Activated T-cell treated with anti-CD3 and anti-CD28 coated beads for 4 hours (primary cell): ENCODE measurements at places on chromosomes 1 and 21.

GRCh38 chr1:46400421-46400820, 6.3 kb downstream of the FAAH start:
- DNase-seq: no peak

GRCh38 chr1:57160594-57160993, 194.8 kb upstream of the C8B start:
- DNase-seq: no peak

DNA sequence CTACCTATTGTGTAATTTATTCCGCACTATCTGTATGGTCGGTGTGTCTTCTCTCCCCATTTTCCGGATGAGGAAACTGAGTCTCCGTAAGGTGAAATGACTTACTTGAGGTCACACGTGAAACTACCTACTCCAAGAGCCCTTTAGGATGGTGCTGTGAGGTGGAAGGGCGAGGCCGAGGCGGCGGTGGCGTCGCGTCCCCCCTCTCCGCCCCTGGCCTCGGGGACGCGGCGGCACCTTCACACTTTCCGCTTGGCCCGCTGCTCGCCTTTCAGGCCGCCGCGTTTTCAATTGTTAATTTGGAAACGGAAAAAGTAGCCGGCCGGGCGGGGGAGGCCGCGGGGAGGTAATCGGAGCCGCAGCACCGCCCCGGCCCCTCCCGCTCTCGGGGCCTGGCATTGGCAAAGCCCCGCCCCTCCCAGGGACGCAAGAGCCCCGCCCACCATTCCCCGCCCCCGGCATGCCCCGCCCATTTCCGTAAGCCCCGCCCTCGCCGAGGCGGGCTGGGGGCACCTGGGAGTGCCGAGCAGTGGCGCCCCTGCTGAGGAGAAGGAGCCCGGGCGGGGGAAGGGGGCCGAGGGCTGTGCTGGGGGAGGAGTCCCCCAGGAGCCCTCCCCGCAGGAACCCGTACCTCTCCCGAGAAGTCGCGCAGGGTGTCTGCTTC, 18.6 kb downstream of the KCNQ4 start:
- DNase-seq: peak; percentile 82

GRCh38 chr1:44652445-44653106, 21.7 kb downstream of the TMEM53 start:
- peak; percentile 70 for DNase-seq

- no peak for DNase-seq
Observed at GRCh38 chr1:248818505-248819374, 7.0 kb downstream of the SH3BP5L start.

- DNase-seq: no peak
Observed at GRCh38 chr1:93434088-93434487, 13.8 kb upstream of the FNBP1L start.

DNA sequence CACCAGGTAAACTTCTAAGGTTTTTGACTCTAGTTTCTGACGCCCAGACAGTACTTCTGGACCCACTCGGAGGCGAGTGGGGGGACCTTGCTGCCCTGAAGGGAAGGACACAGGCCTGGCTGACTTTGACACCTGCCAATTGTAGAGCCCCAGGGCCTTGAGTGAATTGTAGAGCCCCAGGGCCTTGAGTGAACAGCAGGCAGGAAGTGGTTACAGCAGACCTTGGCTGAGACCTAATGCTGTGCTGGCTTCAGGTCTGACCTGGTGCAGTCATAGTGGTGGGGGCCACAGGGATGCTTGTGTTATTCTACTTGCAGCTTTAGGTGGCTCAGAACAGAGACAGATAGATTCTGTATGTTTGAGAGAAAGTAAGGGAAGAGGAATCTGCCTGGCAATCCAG, 344.3 kb downstream of the DUSP10 start:
- DNase-seq: no peak

GRCh38 chr1:38892976-38893375, 11.6 kb upstream of the GJA9 start:
- DNase-seq: no peak

- no peak for DNase-seq
Observed at GRCh38 chr1:61067446-61068019, 14.8 kb upstream of the NFIA start.

GRCh38 chr1:40868051-40868723, 6.0 kb upstream of the CITED4 start:
- DNase-seq: no peak

DNA sequence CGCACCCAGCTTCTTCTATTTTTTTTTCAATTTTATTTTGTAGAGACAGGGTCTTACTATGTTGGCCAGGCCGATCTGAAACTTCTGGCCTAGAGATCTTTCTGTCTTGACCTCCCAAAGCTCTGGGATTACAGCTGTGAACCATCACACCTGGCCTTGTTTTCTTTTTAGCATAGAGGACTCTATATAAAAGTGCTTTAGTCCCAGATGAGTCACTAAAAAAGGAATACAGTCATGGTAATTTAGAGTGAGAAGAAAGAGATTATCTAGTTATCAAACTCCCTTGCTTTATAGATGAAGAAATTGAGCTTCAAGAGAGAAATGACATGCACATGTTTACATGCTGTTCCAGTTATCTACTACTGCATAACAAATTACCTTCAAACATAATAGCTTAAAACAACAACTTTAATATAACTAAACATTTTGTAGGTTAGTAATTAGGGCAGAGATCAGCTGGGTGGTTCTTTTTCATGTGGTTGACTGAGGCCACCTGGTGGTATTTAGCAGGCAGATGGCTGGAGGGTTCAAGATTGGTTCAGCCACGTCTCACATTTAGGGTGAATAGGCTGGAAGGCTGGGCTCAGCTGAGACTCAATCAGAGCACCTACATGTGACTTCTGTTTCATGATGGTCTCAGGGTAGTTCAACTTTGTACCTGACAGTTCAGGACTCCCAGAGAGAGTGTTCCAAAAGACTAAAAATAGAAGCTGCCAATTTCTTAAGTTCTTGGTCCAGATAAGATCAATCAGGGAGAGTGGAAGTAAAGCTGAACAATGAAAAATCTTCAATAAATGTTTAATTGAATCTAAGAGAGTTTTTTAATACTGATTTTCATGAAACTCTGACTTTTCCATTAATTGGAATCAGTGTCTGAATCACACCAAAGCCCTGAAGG, 16.9 kb upstream of the MTF2 start:
- peak; percentile 15 for DNase-seq

DNA sequence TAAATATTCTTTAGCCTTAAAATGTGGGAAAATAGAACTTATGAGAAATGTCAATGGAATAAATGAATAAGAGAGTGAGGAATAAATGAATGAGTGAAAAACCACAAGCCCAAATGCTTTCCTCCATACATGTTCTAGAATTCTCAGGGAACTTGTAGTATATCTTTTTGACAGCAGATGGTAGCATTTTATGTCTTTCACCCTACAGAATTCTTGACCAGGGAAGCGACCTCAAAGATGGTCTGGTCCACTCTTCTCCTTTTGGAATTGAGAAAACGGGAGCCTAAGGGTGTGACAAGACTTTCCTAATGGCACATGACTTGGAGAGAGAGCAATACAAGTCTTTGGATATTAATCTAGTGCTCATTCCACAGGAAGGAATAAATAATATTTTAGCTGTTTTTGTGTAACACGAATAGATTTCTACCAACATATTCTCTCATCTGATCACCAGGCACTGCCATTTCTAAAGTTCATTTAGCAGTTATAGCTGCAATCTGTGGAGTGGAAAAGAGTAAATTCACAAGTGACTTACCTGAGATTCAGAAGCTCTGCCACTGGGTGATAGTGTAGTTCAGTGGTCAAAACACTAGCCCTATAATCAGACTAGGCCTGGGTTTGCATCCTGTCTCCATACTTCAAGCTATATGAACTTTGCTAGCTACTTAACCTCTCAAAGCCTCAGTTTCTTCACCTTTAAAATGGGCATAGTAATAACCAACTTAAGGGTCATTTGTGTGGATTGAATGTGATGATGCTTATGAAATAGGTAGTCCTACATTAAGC, 15.0 kb upstream of the F5 start:
- no peak for DNase-seq

GRCh38 chr1:240093120-240093961, 1.7 kb downstream of the FMN2 start:
- no peak for DNase-seq

GRCh38 chr1:167635156-167635648, 5.2 kb downstream of the RCSD1 start:
- DNase-seq: no peak

DNA sequence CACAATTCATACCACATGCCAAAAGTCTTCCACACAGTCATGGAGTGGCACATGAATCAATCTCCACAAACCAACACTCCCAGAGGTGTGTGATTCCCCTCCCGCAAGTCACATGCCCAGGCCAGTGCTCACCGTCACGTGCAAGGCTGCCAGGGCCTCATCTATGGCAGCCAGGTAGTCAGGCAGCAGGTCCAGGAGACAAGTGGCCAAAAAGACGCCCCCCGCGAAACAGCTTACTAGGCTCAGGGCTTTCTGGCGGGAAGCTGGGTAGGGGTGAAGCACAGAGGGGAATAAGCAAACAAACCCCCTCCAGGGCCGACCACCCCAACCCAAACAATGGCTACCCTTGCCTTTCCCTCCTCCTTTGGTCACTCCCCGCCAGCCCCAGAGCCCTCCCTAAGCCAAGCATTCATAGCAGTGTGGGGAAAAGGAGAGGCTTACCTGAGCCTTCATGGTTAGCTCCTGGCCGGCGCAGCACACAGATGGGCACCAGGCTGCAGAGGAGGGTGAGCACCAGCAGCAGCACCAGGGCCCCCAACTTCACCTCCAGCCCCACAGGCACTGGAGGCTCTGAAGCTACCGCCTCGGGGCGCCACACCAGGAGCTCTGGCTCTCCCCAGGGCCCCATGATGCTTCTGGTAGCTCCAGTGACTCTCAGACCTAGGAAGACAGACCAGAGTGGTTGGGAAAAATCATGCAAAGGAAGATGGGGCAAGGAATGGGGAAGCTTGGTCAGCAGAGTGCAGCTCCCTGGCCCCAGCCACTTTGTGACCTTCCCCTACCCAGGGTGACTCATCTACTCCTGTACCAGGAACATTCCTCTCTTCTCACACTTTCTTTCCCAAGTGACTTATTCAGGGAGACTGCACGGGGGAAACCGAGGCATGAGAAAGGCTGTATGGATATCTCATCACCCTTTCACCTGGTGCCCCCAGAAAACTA, 978 bp downstream of the SLC39A1 start:
- DNase-seq: no peak
